ENCODE measurements at places on chromosomes 2 and 18.

- DNase-seq: no peak
These were observed 91.3 kb downstream of the NBEAL1 start for GRCh38 chr2:203105996-203106395.

GRCh38 chr2:132715386-132716351 is 45.7 kb upstream of the LYPD1 start:
- no peak for DNase-seq

DNA sequence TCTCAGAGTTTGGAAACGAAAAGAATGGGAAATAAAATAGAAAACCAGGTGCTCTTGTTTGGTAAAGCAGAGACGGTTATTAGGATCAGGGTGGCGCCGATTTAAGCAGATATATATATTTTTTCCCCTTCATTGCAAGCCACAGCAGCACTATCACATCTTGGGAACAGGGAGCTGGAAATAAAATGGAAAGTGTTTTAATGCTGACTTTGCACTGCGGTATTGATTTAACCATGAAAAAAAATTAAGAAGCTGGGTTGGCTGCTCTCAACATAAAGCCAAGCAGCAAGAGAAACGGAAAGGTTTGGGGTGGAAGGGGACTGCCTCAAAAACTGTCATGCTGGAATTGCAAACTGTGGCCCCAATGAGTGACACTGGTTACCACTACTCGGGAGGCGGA is 102.7 kb upstream of the ZBTB14 start:
- no peak for DNase-seq

DNA sequence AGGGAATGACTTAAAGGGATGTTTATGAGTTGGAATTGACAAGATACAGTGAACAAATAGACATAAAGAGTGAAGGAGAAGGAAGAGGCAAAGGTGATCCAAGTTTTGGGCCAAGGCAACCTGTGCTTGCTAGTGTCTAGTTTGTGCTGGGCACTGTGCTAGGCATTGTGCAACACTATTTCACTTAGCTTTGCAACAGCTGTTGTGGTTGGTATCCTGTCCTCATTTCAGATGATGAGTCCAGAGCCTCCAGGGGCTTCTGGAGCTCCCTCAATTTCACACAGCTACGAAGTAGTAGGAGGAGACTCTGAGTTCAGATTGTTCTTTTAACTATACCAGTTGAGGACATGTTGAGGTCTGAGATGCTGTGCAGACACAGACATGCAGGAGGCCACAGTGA is 18.1 kb upstream of the LOXHD1 start:
- DNase-seq: no peak

DNA sequence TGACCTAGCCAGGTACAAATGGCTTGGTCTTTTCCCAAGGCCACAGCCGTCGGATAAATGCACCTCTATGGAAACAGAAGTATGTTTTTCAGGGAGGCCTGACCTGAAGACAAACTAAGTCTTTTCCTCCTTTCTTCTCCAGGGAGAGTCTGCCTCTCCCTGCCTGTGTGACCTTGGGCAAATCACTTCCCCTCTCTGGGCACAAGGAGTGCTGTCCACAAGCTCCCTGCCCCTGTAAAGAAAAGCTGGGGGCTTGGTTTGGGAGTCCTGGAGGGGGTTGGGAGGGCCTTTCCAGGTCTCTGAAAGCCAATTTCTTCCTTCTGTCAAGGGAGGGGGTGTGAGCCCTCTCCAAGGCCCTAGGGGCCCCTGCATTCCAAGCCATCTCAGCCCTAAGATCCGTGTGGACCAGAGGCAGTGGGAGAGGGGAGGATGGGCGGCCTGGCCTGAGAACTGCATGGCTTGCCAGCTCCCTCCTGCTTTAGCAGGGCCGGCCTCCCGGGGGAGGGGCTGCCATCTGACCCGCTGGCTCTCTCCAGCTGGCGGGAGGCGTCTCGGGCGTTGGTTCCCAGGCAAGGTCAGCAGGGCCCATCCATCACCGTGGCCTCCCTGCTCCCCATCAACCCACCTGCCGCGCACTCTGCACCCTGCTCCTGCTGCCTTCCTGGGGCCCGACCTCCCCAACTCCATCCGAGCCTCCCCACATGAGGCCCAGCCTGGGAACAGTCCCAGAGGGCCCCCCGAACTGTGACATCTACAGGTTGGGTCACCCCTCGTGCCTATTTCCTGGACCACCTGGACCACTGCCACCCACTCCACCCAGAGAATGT is 61.4 kb downstream of the SMAD7 start:
- DNase-seq: no peak

GRCh38 chr2:46966576-46966975 is 51.0 kb upstream of the MCFD2 start:
- DNase-seq: no peak

DNA sequence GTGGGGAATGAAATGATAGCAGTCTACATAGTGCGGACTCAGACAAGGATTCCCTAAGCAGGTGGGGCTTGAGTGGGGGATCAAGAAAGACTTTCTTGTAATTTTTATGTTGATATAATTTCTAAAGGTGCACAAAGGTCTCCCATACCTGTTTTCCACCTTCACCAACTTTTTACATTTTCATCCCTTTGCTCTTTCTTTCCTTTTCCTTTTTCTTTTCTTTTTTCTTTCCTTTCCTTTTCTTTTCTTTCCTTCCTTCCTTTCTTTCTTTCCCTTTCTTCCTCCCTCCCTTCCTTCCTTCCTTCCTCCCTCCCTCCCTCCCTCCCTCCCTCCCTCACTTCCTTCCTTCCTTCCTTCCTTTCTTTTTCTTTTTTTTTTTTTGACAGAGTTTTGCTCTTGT is 10.1 kb upstream of the TRMT61B start:
- no peak for DNase-seq

DNA sequence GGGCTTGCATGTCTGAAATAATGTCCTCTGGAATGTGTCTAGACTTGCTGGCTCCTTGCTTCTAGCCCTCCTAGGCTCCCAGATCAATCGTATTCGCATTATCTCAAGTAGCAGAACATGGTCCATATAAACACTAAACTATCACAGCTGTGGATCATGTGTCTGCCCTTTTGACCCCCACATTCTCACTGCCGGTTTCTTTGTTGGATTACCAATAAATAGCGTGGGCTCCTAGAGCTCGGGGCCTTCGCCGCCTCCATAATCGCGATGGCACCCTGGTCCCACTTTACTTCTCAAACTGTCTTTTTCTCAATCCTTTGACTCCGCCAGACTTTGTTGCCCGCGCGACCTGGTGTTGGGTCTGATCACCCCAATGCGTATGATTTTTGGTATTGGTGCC is 6.3 kb upstream of the SCYGR8 start:
- no peak for DNase-seq

GRCh38 chr2:230423851-230424458 is 8.0 kb downstream of the SP100 start:
- no peak for DNase-seq

- no peak for DNase-seq
These were observed 96.7 kb downstream of the GALR1 start for GRCh38 chr18:77346208-77346810.

- DNase-seq: no peak
These were observed 334.7 kb upstream of the SLC39A10 start for GRCh38 chr2:195322324-195322723.

DNA sequence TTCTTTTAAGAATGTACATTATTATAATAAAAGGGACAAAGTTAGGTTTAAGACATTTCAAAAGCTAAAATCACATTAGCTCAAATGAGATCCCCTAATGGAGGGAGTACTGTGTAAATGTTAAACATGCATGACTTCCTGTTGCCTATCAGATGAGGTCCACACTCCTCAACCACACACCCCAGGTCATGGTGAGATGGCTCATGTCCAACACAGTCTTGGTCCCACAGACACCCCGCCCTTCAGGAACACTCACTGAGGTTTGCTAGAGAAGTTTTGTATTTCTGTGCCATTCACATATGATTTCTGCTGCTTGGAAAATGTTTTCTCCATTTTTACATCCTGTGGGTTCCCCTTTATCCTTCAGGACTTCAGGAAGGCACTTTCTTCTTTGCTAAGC is 491.0 kb downstream of the SOX11 start:
- DNase-seq: no peak

DNA sequence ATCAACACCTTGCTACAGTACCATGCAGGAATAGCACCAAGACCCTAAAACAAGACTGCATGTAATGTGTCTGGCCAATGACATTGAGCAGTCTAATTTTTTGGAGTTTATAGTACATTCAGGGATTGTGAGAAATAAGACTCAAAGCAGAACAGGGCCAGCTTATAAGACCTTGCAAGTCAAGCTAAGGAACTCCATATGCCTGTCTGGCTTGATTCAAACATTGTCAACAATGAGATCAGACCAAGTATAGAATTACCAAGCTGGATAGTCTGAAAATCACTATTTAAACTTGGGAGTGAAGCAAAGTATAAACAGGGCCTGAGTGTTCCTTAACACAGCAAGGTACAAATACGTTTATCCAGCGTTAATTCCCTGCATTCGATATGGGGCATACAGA is 370.9 kb downstream of the CNTNAP5 start:
- no peak for DNase-seq

GRCh38 chr18:78587096-78587495 is 392.5 kb upstream of the SALL3 start:
- no peak for DNase-seq
